Activated CD4-positive, CD25-positive, alpha-beta regulatory T cell treated with anti-CD3 and anti-CD28 coated beads, Interleukin-2, amount 50 U/mL, for 16 hours (primary cell): ENCODE measurements at places on chromosomes 2 and 18.

DNA sequence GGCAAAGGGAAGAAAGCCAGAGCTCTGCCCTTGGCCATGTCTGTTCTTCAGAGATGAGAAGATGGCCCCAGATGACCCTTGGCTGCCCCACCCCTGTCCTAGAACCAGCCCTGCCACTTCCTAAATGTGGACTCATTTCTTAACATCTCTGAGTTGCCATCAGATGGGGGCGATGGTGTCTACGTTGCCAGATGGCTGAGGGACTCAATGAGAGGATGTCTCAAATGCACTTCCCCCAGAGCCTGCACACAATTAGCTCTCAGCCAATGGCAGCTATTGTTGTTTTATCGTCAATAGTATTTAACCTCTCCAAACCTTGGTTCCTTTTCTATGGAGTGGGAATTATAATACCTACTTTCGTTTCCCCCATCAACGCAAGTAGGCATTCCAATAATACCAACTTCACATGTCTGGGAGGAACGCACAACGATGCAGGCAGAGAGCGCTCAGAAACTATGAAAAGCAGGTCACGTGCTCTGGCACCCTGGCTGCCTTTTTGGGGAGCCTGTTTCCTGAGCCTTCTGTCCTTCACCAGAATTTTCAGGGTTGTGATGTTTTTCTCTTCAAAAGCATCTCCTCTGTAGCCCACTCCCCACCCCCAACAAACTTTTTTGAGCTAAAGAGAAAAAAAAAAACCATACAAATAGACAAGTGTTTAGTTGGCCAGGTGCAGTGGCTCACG lies 100.3 kb downstream of the MCFD2 start:
- no peak for DNase-seq

GRCh38 chr18:50099725-50100407 lies 95.1 kb downstream of the MYO5B start:
- no peak for DNase-seq

GRCh38 chr2:217383620-217384019 lies 523.8 kb upstream of the TNP1 start:
- no peak for DNase-seq

GRCh38 chr2:224072541-224073188 lies 33.6 kb upstream of the SERPINE2 start:
- DNase-seq: no peak

GRCh38 chr18:2916184-2916583 lies 69.4 kb downstream of the EMILIN2 start:
- no peak for DNase-seq

- no peak for DNase-seq
Observed at GRCh38 chr18:32893915-32894314, 121.1 kb upstream of the KLHL14 start.

GRCh38 chr18:60018618-60019462 lies 119.0 kb downstream of the PMAIP1 start:
- DNase-seq: no peak

DNA sequence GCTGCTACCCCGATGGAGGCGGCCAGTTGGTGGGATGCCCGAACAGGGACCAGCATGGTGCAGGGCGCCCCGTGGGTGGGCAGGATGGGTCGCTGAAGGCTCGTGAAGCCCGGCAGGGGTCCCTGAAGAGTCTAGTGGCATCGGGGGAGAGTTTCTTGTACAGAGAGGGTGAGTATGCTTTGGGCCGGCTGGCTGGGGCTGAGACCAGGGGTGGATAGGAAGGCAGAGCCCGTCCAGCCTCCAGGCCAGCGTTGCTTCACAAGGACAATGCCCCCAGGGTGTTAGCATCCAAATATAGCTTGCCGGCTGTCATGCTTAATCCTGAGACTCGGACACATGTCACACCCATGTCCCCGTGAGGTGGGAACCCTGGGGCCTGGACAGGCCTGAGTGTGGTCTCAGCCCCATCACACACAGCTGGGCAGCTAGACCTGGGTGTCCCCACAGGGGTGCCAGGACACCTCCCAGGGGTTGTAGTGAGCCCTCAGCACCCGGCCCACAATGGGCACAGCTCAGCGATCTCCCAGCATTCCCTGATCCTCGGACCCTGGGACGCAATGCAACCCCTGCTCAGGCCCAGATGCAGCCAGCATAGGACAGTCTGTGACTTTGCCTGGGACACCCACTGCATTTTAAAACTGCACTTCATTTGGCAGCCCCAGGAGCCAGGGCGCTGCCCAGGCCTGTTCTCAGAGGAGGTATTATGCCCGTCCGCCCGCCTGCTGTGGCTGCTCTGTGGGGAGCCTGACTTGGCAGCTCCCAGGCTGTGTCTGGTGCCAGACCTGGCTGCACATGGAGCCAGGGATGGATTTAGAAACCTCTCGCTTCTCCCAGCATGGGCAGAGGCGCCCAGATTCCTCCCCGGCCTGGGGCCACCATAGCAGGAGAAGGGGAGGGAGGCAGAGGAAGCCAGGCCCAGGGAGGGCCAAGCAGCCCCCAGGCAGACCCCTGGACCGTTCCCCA lies 36.4 kb downstream of the RAMP1 start:
- DNase-seq: no peak
